Activated CD4-positive, CD25-positive, alpha-beta regulatory T cell treated with anti-CD3 and anti-CD28 coated beads, Interleukin-2, amount 50 U/mL, for 72 hours (primary cell): ENCODE measurements at places on chromosomes 11 and 22.

GRCh38 chr22:45678961-45679912 is 7.6 kb downstream of the ATXN10 start:
- no peak for DNase-seq

- no peak for DNase-seq
Observed at GRCh38 chr11:65787649-65788622, 1.1 kb downstream of the OVOL1 start.

- DNase-seq: no peak
Observed at GRCh38 chr11:115556984-115557383, 52.8 kb upstream of the CADM1 start.

DNA sequence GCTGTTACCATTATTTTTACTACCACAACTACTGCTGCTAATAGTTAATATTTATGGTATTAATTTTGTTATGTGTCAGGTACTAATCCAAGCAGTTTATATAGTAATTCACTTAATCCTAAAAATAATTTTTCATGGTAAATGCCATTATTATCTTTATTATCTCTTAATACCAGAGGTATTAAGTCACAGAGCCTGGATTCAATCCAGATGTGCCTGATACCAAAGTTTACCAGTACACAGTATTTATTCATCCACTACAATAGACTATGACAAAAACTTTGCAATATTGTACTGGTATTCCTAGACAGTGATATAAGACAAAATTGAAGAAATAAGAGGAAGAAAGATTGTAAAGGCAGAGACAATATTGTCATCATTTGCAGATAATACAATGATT is 24.5 kb downstream of the MAP6 start:
- no peak for DNase-seq
